ENCODE measurements at places on chromosomes 3 and 15.

- no peaks in the 10 kb centered on the region for H3K27me3 ChIP-seq
- peaks cover 4% of the 10 kb centered on the region for H3K36me3 ChIP-seq
- DNase-seq, result no peak
- H3K27ac ChIP-seq, result no peak overlapping the region
- peaks cover 11% of the 10 kb centered on the region for H3K4me1 ChIP-seq
Observed at GRCh38 chr3:113783463-113783862, 36.6 kb downstream of the ATP6V1A start.

DNA sequence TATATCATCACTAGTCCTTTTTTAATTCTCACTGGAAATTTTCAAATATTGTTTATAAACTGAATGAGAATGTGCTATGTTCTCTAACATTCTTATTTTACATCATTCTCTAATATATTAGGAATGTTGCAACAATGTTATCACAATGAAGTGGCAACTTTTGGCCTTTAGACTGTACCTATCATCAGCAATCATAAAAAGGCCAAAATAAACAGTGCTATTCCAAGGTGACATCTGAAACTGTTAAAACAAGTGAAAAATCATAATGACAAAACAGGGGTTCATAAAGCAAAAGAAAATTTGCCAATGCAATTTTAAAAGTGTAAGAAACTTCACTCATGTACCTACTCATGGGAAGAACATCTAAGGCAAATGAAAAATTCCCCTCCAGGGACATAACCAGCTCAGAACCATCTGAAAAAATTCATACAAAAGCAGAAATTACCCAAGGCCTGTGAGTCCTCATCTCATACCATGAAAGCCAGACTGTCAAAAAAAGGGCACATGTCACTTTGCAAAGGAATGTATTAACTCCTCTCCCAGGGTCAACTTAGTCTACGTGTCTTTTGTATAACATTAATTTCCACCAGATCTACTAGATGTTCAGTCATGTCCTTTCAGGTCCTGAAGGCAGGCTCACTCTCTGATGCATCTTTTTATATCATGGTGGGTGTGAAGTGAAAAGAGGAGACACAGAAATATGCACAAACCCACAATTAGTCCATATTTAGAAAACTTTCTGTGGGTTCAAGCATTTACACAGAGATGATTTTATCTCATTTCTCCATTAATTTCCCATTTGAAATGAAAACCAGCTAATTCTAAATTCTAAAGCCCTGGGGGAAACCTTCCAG, 211.9 kb downstream of the CBLB start:
- no peaks in the 10 kb centered on the region for H3K4me1 ChIP-seq
- peaks cover 38% of the 10 kb centered on the region for H3K36me3 ChIP-seq
- no peaks in the 10 kb centered on the region for H3K27me3 ChIP-seq
- H3K4me3 ChIP-seq, result no peak overlapping the region
- DNase-seq, result no peak

- H3K4me1 ChIP-seq, result peaks cover 10% of the 10 kb centered on the region
- peak; percentile 57 for DNase-seq
- peak overlapping the region; percentile 12 for H3K27ac ChIP-seq
- no peak overlapping the region for H3K4me3 ChIP-seq
- H3K36me3 ChIP-seq, result peaks cover 45% of the 10 kb centered on the region
- no peaks in the 10 kb centered on the region for H3K27me3 ChIP-seq
Observed at GRCh38 chr3:71681224-71681668, 44.0 kb downstream of the EIF4E3 start.

GRCh38 chr3:25572336-25572735, 92.4 kb downstream of the TOP2B start:
- DNase-seq, result no peak
- no peaks in the 10 kb centered on the region for H3K4me1 ChIP-seq
- H3K36me3 ChIP-seq, result no peaks in the 10 kb centered on the region
- H3K4me3 ChIP-seq, result no peak overlapping the region
- H3K27ac ChIP-seq, result no peak overlapping the region
- H3K27me3 ChIP-seq, result no peaks in the 10 kb centered on the region

DNA sequence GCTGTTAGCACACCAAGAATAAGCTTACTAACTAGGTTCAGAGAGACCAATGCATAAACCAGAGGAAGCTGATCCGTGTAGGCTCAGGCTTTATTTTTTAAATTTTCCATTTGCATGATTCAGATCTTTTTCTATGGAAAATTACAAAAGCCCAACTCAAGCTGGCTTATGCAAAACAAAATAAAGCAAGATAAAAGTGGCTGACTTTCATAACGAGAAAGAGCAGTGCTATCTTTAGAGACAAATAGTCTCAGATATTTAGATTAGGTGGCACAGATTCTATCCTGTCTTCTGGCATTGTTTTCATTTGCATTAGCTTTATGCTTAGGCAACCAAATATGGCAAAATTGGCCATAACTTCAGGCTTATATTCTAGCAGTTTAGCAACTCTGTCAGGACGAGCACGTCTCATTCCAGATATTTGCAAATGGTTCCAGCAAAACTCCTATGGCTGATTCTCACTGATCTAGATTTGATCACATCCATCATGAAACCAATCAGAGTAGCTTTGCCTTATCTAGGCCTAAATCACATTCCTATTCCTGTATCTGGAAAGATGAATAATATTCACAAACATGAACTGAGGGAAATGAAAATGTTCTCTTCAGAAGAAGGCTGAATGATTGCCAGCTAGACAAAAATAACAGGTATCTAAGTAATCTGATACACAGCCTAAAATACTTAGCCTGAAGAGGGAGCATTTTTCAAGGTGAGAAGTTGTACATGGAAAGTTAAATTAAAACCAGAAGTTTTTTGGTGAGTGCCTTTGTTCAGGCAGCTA, 216.4 kb upstream of the DPPA4 start:
- H3K27me3 ChIP-seq, result no peaks in the 10 kb centered on the region
- DNase-seq, result no peak
- no peak overlapping the region for H3K4me3 ChIP-seq

DNA sequence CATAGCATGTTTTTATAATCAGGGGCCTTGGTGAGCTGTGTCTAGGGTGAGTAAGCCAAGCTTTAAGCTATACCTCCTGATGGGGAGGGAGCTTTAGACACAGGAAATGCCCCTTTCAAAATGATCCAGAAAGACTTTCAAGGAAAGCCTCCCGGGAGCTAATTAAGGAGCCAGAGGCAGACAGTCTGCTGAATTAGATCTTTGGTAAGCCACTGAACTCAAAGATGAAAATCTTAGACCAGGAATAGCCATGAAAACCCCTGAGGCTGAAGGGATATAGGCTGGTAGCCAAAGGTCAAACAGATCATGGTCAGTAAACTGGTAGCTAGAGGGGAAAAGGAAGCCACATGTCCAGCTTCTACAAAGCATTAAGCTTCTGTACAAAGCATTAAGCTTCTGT, 42.7 kb upstream of the GAP43 start:
- peaks cover 3% of the 10 kb centered on the region for H3K27me3 ChIP-seq
- no peak for DNase-seq
- H3K36me3 ChIP-seq, result no peaks in the 10 kb centered on the region
- H3K4me3 ChIP-seq, result no peak overlapping the region
- no peak overlapping the region for H3K27ac ChIP-seq

DNA sequence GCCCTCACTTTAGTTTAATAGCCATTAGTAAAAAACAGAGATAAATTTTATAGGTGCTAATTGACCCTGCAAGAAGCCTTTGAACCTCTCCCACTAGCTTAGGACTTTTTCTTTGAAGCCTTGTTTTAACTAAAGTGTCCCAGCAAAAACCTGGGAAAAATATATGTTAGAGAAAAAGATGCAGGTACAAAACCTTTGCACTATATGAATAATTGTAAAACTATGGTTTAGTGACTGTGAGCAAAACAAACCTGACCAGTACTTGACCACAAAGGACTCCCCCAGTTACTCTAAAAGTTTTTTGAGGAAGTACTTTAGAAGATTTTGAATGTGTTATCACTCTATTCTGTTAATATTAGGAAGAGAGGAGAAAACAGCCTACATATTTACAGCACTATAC, 123.3 kb upstream of the TP63 start:
- H3K27ac ChIP-seq, result no peak overlapping the region
- no peaks in the 10 kb centered on the region for H3K27me3 ChIP-seq
- DNase-seq, result no peak
- no peaks in the 10 kb centered on the region for H3K36me3 ChIP-seq
- H3K4me3 ChIP-seq, result no peak overlapping the region

DNA sequence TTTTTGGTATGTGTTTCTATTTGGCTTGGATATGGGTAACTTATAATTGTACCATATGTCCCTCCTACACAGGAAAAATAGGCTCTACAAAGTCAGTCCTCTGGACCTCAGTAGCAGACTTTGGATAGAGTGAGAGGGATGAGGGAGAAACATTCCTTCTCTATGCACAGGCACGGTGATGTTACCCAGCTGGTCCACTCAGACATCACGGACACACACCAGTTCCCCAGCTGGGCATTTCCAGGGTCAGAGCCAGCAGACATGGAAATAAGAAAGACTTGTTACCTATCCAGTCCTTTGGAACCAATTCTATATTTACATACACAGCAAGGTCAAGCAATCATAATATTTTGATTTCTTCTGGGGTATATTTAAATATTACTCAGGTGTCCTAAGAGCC, 433.1 kb upstream of the KCNMB2 start:
- no peak overlapping the region for H3K27ac ChIP-seq
- no peaks in the 10 kb centered on the region for H3K4me1 ChIP-seq
- H3K4me3 ChIP-seq, result no peak overlapping the region
- no peak for DNase-seq

- H3K4me3 ChIP-seq, result no peak overlapping the region
- no peaks in the 10 kb centered on the region for H3K4me1 ChIP-seq
- no peak overlapping the region for H3K27ac ChIP-seq
- DNase-seq, result no peak
- H3K36me3 ChIP-seq, result peaks cover 1% of the 10 kb centered on the region
- H3K27me3 ChIP-seq, result peaks cover 7% of the 10 kb centered on the region
Observed at GRCh38 chr15:88775776-88776175, 27.5 kb upstream of the ACAN start.

DNA sequence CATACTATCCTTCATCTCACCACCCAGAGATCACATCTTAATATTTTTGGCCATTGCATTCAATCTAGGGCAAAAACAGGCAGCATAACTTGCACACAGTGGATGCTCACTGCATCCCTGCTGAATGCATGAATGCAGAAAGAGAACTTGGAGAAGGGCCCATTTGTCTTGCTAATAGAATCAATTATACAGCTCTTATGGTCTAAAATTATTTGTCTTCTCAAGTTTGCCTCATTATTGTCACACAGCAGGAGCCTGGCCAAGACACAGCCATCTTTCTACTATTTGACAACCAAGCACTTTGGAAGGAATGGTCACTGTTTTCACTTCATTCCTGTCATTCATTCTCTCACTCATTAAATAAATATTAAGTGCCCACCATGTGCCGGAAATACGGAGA, 1.2 kb upstream of the ARHGEF26 start:
- DNase-seq, result no peak
- peaks cover 6% of the 10 kb centered on the region for H3K36me3 ChIP-seq
- H3K27ac ChIP-seq, result no peak overlapping the region
- peaks cover 59% of the 10 kb centered on the region for H3K27me3 ChIP-seq
- H3K4me3 ChIP-seq, result no peak overlapping the region

- no peak overlapping the region for H3K27ac ChIP-seq
- no peak for DNase-seq
- peaks cover 22% of the 10 kb centered on the region for H3K36me3 ChIP-seq
- no peaks in the 10 kb centered on the region for H3K27me3 ChIP-seq
Observed at GRCh38 chr15:56989411-56989924, 71.0 kb downstream of the TCF12 start.

DNA sequence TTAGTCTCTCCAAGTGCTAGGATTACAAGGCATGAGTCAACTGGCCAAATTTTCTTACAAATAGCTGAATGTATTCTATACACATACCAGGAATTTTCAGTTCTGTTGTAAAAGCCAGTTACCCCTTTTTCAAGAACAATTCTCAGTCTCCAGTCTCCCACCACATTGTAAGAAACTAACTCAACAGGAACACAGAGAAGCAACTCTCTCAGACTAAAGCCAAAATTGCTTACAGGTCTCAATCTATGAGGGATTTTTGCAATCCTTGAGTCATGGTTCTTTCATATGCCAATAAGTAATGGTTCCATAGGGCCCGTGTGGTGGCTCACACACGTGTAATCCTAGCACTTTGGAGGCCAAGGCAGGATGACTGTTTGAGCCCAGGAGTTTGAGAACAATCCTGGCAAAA, 8.5 kb downstream of the IP6K2 start:
- peaks cover 20% of the 10 kb centered on the region for H3K4me1 ChIP-seq
- H3K36me3 ChIP-seq, result peaks cover 47% of the 10 kb centered on the region
- H3K27me3 ChIP-seq, result no peaks in the 10 kb centered on the region
- H3K4me3 ChIP-seq, result no peak overlapping the region

- no peaks in the 10 kb centered on the region for H3K4me1 ChIP-seq
- no peak overlapping the region for H3K4me3 ChIP-seq
- no peaks in the 10 kb centered on the region for H3K27me3 ChIP-seq
- H3K36me3 ChIP-seq, result peaks cover 6% of the 10 kb centered on the region
- DNase-seq, result no peak
Observed at GRCh38 chr3:51282931-51283330, 102.2 kb upstream of the MANF start.

DNA sequence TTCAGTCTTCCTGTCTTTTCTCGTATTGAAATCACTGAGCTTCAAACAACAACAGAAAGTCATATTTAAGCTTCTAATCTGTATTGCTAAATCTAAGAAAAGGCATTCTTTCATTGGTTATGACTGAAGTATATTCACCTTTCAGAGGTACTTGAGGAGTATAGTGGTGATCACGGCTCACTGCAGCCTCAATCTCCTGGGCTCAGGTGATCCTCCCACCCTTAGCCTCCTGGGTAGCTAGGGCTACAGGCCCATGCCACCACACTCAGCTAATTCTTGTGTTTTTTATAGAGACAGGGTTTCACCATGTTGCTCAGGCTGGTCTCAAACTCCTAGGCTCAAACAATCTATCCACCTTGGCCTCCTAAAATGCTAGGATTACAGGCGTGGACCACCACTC, 38.7 kb downstream of the WDR49 start:
- H3K27ac ChIP-seq, result no peak overlapping the region
- no peaks in the 10 kb centered on the region for H3K36me3 ChIP-seq
- no peak for DNase-seq
- no peaks in the 10 kb centered on the region for H3K27me3 ChIP-seq

DNA sequence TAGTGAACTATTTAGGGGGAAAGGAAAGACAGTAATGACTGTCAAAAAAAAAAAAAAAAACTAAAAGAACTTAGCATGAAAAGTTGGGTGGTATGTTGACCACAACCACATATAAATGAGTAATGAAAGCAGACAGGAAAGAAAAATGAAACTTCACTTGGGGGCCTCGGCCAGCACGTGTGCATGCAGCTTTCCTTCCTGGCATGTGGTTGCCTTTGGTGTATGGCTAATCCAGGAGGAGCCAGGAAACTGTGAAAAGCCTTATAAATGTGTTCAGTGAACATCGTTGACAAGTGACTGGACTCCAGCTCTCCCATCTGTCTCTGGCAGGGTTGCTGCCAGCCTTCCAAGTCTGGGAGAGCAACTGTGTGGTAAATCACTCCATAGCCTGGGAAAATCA, 195.1 kb downstream of the DTWD1 start:
- no peak overlapping the region for H3K27ac ChIP-seq
- no peak for DNase-seq
- peaks cover 5% of the 10 kb centered on the region for H3K4me1 ChIP-seq
- H3K36me3 ChIP-seq, result no peaks in the 10 kb centered on the region

Data from activated naive CD4-positive, alpha-beta T cell treated with anti-CD3 and anti-CD28 coated beads, Interleukin-2, amount 10 ng/mL, durations not matched to agents 7 days and 5 days (primary cell).